GM12892 (cell line): ENCODE measurements at places on chromosomes 3 and 15.

DNA sequence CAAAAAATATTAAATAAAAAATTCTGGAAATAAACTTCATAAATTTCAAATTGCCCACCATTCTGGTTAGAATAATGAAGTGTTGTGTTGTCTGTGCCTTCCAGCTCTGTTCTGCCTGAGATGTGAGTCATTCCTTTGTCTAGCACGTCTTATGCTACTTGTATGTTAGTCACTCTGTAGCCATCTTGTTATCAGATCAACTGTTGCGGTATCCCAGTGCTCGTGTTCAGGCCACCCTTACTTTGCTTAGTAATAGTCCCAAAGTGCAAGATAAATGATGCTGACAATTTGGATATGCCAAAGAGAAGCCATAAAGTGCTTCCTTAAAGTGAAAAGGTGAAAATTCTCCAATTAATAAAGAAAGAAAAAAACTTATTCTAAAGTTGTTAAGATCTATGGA is 527.5 kb downstream of the NAALADL2 start:
- no peak for DNase-seq

DNA sequence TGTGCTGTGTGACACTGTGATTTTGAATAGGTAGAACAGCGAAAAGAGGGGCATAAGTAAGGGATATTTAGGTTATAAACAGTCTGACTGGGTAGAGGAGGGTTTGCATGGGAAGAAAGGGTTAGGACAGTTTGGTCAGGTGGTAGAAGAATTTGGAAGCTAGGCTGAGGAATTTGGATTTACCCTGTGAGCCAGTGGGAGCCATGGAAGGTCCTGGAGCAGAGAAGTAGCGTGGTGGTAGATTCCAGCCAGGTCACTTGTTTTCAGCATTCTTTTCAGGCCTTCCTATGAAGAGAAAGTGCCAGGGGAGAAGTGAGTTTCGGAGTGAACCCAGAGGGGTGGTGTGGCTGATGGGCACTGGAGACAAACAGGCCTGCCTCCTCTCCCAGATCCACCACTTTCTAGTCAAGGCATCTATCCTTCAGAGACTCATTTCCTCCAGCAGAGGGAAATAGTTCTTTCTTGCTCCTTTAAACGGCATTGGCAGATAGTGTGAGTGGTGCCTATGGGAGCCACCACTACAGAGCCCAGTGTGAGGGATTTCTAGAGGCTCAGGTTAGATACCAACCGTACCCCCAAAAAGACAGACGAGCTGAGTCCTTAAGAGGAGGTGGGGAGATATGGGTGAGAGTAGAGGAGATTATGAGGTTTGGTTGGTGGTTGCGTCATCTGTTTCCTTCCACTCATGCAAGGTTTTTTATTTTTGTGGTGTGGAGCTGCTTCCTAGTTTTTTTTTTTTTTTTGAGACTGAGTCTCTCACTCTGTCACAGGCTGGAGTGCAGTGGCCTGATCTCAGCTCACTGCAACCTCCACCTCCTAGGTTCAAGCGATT is 21.2 kb downstream of the PXK start:
- no peak for DNase-seq

- DNase-seq: no peak
These were observed 12.4 kb upstream of the MAN2C1 start for GRCh38 chr15:75380773-75381172.

- no peak for DNase-seq
These were observed 229.3 kb downstream of the OCA2 start for GRCh38 chr15:27869697-27870281.

- no peak for DNase-seq
These were observed 376.8 kb upstream of the THBS1 start for GRCh38 chr15:39204031-39204430.

DNA sequence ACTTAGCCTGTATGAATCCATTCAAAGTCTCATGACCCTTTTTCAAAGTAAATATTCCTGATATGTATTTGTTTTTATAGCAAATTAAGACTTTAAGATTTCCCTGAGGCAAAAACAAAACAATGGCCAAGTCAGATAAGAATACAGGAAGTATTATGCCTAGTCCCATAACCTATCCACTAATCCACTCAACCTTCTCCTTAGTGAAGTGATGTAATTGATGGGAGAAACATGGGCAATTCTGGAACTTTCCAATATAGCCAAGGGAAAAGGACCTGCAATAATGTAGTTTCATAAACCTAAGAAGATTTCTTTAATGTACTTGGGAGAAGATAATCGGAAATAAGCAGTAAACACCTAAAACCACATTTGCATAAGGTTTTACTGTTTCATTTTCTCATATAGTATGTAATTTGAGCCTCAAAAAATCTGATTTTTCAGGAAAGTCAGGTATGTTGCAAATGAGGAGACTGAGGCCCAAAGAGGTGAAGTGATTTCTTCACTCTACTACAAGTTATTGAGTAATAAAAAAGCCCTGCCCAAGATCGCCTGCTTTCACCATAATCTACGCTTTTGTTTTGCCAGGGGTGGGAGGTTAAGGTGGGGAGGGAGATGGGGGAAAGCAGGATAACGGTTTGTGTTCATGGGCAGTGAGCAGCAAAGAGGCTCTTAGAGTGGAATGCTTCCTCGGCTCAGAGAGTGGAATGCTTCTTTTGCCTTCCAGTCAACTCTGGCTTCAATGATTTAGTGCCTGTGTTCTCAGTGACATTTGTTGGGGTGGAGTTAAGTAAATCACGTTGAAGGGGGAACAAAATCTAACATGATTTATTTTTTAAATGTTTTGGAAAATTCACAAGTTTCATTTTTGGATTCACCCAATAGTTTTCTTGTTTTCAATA is 95.0 kb upstream of the FNDC3B start:
- DNase-seq: no peak

GRCh38 chr3:2958551-2958950 is 151.6 kb downstream of the IL5RA start:
- no peak for DNase-seq

GRCh38 chr15:25226360-25226759 is 212.5 kb downstream of the UBE3A start:
- no peak for DNase-seq

GRCh38 chr3:188067932-188068331 is 86.0 kb upstream of the LPP start:
- no peak for DNase-seq

DNA sequence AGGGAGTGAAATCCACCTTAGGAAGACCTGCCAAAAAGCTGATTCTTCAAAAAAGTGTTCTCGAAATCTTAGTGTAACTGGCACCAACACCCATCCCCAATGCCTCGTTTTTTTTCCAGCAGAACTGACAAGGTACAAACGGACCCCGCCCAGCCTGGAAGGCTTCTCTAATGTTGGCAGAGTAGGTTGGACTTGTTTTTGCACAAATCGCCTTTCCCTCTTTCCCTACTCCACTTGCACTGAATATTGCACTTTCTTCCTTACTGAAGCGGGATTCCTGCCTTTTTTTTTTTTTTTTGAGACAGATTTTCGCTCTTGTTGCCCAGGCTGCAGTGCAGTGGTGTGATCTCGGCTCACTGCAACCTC is 544 bp upstream of the TIMMDC1 start:
- no peak for DNase-seq

GRCh38 chr3:143902210-143902609 is 53.9 kb upstream of the SLC9A9 start:
- DNase-seq: no peak

- no peak for DNase-seq
These were observed 51.9 kb upstream of the ADAMTSL3 start for GRCh38 chr15:83602021-83602420.

DNA sequence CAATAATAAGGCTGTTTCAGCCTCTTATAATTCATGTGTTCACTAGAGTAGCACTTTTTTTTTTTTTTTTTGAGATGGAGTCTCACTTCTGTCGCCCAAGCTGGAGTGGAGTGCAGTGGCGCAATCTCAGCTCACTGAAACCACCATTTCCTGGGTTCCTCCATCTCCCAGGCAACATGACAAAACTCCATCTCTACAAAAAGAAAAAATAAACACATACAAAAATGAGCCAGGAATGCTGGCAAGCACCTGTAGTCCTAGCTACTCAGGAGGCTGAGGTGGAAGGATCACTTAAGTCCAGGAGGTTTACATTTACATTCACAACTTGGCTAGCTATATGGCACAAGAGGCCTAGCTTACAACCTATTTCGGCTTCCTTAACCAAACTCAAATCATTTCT is 6.8 kb downstream of the USP4 start:
- DNase-seq: no peak

DNA sequence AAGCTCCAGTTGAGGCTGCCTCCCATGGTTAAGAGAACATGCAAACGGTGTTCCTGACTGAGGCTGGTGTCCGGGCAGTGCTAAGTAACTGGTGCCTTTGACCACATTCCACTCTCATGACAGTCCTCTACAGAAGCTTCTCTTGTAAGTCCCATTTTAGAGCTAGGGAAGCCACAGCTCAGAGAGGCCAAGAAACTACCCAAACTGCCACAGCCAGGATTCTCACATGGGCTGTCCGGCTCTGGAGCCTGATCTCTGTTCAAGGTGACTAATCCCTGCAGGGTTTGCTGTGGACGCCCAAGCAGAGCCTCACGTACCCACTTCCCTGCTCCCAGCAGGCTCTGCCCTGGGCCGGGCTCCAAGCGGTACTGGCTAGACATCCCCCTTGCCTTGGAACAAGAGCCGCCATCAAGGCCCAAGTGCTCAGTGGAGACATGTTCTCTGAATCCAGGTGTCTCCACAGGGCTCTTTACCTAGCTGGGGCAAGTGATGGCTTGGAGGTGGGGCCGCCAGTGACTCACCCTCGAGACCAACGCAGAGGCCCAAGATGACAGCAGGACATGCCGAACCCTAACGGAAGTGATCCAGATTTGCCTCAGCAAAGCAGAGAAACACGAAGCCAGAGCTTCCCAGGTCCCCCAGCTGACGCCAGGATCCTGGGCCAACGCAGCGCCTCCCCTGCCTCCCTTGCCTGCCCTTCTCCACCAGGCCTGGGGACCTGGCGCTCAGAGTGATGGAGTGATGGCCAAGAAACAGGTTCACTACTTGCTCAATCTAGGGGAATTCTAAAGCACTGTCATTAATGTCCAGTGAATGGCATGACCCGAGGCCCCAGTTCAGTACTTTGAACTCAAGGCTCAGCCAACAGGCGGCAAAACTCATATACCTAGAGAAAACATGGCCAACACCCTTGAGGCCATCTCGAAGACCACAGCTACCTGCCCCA is 24.4 kb downstream of the KLHL25 start:
- no peak for DNase-seq

GRCh38 chr3:190076136-190076535 is 44.6 kb downstream of the P3H2 start:
- DNase-seq: no peak

DNA sequence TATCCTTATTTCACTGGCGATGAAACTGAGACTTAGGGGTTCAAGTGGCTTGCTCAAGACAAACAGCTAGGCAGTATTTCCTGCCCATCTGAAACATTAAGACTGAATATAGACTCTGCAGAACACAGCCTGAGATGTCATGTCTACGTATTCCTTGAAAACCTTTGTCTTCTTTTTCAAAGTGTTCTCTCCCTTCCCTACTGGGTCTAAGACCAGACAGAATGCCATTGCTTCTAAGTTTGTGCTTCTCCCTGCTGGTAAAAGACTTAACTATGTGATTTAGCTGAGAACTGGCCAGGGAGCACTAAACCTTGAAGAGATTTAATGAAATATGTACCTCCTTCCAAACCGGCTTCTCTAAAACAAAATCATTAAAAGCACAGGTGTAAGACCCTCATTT is 9.9 kb downstream of the BCL6 start:
- no peak for DNase-seq

- DNase-seq: no peak
These were observed 38.6 kb downstream of the TKT start for GRCh38 chr3:53217175-53217574.

DNA sequence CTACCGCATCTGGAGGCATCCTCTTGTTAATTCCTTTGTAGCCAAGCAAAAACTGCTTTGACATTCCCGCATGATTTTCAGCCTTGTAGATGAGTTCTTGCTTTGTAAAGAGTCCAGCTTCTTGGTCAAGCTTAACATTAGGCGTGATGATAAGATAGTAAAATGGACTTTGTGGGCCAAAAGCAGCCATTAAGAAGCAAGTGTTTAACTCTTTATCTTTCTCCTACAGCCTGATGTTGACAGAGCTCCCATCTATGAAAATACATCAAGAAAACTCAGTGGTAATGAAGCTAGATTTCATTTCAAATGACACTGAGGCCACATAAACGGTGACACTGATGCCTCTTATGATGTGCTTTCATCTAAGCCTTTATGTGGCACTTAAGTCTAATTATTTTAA is 33.2 kb downstream of the FNDC3B start:
- DNase-seq: no peak

GRCh38 chr3:168539909-168540308 is 444.2 kb upstream of the GOLIM4 start:
- no peak for DNase-seq

GRCh38 chr3:19866751-19867347 is 67.2 kb downstream of the EFHB start:
- DNase-seq: no peak

DNA sequence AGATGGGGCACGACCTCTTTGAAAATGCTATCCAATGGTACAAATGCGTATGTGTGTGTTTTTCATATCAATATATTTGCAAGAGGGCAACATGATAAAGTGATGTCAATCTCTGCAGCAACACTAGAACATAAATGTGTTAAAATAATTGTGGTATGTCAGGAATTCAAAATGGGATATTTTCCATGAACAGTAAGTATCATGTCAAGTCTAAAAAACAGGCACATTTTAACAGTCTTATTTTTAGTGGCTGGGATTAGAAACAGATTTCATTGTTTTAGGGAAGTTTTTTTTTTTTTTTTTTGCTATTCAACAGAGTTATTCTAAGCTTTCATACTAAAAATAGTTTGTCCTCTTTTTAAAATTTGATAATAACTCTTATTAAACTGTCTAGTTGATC is 209.8 kb downstream of the GAP43 start:
- DNase-seq: no peak

DNA sequence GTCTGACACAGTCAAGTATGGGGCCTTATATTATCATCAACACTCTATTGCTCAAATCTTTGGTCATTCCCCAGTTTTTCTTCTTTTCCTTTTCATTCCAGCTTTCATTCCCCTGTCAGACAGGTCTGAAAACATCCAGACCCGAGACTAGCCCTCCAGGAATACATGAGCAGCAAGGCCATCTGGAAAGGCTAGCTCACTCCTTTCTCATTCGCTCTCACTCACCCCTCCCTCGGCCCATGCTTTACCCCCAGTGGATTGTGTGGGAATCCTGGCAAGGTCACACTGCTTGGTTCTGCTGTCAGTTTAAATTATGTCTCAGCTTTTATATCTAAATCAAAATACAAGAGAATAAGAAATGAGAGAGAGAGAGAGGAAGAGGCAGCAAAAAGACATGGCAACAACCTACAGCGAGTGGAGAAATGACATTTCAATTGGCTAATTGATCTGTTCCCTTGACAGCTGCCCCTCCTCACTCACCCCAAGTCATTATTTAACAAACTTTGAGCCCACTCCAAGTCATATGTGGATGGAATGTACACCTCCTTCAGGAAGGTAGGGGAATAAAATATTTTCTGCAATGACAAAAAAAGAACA is 962.2 kb downstream of the TUSC7 start:
- DNase-seq: no peak

- DNase-seq: no peak
These were observed 101.9 kb upstream of the ROBO1 start for GRCh38 chr3:79869461-79870312.
